CD4-positive, alpha-beta T cell treated with Interleukin-15 for 1 hour (primary cell): ENCODE measurements at places on chromosomes 3 and 15.

- no peak for DNase-seq
Measured at GRCh38 chr3:21425715-21426114, 325.3 kb downstream of the ZNF385D start.

GRCh38 chr3:182244222-182244971 is 532.7 kb downstream of the SOX2 start:
- no peak for DNase-seq

DNA sequence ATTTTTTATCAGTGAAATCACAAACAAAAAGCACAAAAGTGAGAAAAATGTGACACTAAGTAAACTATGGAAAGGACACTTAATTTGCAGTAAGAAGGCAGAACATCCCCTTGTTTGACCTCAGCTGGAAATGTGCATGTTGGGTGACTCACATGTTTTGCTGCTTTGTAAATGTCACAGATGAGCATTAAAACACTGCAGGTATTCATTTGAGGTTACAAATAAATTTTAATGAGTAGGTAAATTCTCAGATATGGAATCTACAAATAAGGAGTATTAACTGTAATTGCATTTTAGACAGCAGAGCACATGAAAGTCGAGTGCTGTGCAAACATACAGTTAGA is 20.3 kb downstream of the CHMP2B start:
- no peak for DNase-seq

GRCh38 chr3:158169091-158169491 is 59.2 kb downstream of the RSRC1 start:
- DNase-seq = no peak

GRCh38 chr3:129435367-129435766 is 4.4 kb downstream of the MBD4 start:
- no peak for DNase-seq

DNA sequence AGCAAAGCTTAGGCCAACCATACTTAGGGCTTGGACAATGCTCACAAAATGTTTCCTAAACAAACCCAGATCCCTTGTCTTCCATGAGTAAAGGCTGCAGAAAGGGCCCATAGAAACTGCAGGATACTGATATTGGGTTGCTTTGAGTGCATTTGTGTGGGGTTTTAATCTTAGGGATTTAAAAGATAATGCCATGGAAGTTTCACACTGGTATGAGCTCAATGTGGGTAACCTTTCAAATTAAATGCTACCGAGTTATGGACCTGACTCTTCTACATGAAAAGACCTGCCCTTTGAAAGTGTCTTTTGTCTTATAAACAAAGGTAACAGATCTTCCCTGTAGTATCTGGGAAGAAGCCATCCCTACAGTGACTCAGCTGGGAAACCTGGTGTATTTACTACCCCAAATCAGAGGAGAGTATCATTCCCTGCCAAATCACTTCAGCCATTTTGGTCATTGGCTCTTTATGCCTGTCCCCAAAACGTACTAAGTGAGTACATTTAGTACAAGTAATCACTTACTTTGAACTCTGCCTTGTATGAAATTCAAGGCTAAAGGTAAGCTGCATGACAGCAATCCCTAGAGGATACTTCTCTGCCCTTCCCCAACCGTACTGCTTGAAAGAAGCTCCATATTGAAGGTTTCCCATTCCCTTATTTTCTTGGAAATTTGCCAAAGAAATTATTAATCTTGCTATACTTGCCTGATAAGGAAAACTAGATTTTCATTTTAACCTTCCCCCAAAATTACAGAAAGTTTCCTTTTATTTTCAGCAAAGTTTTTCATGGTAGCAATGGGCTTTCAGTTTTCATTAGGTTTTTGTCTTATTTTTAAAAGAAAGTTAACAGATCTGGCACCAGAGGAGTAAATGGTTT is 7.2 kb downstream of the TM4SF1 start:
- no peak for DNase-seq

GRCh38 chr15:29252234-29252633 is 17.4 kb downstream of the NSMCE3 start:
- no peak for DNase-seq

DNA sequence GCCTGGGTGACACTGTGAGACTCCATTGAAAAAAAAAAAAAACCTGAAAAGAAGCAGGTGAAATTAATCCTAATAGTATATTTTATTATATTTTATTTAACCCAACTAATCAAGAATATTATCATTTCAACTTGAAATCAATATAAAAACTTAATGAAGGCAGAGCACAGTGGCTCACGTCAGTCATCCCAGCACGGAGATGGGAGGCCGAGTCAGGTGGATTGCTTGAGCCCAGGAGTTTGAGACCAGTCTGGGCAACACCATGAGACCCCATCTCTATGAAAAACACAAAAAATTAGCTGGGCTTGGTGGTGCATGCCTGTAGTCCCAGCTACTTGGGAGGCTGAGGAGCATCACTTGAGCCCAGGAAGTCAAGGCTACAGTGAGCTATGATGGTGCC is 33.3 kb upstream of the SLC41A3 start:
- peak; percentile 8 for DNase-seq
